GM03348 (cell line): ENCODE measurements at places on chromosomes 7 and 10.
A peak's percentile ranks its signal among the peaks of the same experiment; 100 is the strongest.

GRCh38 chr10:100303724-100304319 is 17.3 kb upstream of the BLOC1S2 start:
- DNase-seq = peak; percentile 69

DNA sequence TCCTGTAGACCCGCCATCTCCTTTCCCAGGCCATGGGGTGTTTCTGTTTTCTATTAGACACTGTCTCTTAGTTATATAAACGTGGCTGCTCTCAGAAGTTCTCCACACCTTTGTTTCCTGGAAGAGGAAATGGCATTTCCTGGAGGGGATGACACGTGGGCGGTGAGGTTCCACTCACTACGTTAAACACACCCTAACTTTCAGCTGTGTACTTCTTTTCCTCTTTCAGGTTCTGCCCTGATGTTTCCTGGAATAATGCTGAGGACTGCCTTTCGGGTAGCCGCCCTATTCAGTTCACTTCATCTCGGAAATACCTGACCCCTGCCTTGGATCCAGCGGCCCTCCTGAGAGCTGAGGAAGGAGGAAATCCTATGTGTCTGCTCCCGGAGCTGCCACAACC is 3.4 kb upstream of the PRKCQ start:
- DNase-seq = no peak

DNA sequence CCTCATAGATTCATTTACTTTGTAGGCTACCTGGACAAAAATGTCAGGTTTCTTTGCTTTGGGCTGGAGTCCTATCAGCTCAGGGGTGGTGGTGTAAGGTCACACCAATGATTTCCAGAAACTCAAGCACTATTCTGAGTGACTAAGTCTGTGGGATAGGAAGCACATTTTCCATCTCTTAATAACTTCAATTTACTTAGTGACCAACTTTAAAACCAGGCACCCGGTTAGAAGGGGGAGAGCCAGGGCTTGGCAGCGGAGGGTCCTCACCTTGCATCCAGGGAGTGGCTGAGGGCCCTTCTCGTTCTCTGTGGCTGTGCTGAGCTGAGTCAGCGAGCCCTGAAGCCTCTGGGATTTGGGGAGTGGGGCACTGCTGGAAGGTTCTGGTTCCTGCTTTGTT is 6.7 kb downstream of the CHST3 start:
- no peak for DNase-seq

DNA sequence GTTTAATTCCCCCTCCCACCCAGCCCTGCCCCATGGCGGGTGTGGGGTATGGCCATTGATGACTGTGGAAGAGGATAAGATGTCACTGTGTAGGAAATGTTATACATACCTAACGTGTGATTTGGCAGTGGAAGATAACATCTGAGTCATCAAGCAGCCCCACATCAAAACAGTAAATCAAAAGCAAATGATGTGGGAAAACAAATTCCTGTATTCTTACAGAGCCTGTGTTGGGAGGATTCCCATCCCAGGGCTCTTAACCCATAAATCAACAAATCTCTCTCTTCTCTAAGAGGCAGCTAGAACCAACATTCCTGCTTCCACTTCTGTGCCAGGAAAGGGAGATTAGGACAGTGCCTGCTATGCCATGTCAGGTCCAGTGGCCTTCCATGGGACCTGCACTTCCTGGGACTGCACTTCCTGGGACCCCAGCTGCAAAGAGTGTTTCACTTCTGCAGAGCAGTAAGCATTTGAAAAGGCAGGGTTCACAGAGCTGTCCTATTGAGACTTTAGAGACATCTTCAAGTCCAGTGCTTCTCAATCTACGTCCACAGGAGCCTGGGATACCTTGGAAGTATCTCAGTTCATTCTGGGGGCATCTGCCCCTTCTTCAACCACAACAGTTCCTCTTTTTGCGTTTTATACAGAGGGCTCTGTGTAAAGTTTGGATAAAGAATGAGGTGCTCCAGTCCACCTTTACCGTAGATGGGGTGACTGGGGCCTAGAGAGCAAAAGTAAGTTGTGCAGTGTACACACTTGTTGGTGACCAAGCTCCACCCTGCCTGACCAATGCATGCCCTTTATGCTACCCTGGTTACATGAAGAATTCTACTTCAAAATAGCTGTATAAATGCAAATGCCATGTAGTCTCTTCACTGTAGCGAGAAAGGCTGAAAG is 45.7 kb downstream of the ATXN7L1 start:
- DNase-seq = peak; percentile 89

DNA sequence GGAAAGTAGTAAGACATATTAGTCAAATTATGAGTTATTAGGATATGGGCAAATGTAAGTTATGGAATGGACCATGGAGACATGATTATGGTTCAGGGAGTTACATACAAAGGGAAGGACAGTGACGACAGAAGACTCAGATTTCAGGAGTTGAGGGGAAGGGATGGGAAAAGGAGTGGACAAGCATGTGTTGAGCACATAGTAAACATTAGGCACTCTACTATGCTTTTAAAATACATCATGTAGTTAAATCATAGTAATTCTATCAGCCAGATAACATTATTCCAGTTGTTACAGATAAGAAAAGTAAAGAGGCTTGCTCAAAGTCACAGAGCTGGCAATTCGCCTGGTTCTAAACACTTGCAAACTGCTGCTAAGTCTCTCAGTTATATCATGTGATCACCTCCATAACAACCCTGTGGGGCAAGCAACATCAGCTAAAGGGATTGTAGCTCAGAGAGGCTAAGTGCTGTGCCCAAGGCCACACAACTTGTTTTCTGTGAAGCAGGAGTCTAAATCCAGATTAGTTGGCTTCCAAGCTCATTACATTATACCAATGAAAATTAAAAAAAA is 115.2 kb upstream of the MDFIC start:
- DNase-seq = no peak

- no peak for DNase-seq
Observed at GRCh38 chr7:116912269-116912909, 40.9 kb upstream of the ST7 start.

- DNase-seq = no peak
Observed at GRCh38 chr7:148545932-148546331, 44.6 kb upstream of the C7orf33 start.

DNA sequence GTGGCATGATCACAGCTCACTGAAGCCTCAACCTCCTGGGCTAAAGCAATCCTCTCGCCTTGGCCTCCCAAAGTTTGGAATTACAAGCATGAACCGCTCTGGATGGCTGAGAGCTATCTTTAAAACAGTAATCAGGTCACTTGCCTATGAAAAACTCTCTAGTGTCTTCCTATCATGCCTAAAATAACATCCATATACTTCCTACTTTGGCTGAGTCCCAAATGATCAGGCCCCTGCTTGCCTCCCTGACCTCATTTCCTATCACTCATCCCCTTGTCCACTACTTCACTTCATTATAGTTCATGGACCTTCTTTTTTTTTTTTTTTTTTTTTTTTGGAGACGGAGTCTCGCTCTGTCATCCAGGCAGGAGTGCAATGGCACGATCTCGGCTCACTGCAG is 28.0 kb downstream of the SEPTIN7 start:
- DNase-seq = no peak

- DNase-seq = peak; percentile 8
Observed at GRCh38 chr7:14576578-14576977, 326.0 kb downstream of the DGKB start.

DNA sequence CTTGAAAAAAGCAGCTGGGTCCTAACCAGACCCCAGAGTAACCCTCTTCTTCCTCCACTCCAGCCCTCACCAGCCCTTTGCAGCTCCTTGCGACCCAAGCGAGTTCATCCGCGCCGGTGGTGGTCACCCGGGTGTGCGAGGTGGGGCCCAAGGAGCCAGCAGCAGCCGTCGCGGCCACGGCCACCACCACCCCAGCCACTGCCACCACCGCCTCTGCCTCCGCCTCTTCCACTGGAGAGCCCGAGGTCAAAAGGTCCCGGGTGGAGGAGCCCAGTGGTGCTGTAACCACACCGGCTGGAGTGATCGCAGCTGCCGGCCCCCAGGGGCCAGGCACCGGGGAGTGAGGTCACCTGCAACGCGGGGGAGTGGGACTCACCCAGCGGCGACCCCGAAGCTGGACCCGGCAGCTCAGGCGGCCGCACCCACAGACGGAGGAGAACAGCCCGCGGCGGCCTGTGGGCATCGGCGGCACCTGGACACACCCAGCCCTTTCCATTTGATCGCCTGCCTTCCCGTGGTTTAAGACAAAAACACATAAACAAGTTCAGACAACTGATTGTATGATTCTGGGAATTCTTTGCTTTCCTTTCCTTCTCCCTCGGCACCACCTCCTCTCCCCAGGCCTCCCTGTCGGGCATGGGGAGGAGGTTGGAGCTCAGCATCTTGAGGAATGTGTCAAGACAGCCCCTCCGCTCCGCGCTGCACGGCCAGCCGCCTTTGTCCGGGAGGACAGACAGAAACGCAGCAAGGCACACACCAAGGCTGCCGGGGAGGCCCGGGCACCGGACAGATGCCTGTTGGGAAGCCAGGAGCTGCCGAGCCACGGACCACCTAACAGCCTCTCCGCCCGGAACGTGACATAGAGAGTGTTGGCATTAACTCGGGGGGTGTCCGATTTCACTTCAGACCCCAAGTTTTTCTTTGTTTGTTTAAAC is 13.0 kb upstream of the AP5Z1 start:
- no peak for DNase-seq

DNA sequence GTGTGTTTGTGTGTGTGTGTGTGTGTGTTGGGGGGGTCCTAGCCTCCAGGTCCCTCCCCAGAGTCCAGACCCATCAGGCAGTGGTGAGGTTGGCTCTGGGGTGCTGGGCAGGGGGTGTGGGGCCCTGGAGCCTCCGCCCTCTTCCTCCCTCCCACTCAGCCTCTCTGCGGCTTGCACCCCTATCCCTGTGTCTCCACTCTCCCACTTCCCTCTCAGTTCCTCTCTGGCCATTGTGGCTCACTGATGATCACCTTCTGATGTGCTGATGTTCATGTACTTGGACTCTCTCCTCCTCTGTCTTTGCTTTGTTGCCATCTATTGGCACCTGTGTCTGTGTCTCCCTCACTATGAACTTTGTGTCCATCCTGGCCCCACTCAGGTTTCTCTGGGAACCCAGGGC is 298.7 kb downstream of the ZEB1 start:
- DNase-seq = no peak

DNA sequence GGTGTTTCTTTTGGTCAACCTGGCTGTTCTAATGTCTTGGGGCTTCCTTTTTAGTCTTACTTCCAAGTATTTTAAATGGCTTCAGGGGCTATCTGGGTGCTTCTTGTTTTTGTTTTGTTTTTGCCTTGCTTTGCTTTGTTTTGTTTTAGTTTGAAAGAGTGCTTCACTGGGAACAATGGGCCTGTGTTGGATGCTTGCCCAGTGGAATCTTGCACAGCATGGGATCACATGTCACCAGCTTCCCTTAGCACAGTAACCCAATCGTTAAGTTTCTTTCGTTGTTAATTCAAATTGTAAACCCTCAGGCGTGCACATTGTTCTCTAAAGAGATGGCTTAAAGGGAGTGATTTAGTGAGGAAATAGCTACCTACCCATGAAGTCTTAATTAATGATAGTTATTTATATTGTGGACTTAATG is 8.9 kb downstream of the COL17A1 start:
- no peak for DNase-seq

GRCh38 chr10:128068398-128069285 is 57.6 kb downstream of the MKI67 start:
- DNase-seq = no peak

DNA sequence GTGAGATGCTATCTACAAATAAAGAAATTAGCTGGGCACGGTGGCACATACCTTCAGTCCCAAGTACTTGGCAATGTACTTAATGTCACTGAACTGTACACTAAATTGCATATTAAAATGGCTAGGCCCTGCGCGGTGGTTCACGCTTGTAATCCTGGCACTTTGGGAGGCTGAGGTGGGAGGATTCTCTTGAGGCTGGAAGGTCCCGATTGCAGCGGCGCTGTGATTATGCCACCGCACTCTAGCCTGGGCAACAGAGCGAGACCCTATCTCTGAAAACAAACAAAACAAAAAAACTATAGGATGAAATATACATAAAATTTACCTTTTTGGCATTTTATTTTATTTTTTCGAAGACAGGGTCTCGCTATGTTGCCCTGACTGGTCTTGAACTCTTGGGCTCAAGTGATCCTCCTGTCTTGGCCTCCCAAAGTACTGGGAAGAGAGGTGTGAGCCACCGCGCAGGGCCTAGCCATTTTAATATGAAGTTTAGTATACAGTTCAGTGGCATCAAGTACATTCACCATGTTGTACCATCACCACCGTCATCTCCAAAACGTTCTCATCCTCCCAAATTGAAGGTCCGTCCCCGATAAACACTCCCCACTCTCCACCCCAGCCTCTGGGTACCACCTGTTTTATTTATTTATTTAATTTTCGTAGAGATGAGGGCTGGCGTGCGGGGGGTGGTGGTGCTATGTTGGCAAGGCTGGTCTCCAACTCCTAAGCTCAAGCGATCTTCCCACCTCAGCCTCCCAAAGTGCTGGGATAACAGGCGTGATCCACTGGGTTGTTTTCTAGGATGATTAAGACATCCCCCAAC is 1.3 kb upstream of the EIF3B start:
- no peak for DNase-seq

DNA sequence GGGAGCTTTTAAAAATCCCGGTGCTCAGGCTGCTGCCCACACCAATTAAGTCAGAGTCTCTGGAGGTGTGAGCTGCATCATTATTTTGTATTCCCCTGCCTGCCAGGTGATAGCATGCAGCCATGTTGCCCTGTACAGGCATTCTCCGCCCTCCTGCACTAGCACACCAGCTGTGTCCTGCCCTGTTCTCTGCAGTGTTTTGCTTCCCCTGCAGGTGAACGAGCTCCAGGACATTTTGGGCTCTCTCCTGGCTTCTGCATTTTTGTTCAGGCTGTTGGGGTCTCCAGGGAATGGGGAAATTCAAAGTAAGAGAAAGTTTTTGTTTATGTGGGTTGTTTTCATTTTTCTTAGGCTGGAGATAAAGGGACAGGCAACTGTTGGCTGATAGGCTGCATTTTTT is 271.0 kb upstream of the COBL start:
- no peak for DNase-seq

DNA sequence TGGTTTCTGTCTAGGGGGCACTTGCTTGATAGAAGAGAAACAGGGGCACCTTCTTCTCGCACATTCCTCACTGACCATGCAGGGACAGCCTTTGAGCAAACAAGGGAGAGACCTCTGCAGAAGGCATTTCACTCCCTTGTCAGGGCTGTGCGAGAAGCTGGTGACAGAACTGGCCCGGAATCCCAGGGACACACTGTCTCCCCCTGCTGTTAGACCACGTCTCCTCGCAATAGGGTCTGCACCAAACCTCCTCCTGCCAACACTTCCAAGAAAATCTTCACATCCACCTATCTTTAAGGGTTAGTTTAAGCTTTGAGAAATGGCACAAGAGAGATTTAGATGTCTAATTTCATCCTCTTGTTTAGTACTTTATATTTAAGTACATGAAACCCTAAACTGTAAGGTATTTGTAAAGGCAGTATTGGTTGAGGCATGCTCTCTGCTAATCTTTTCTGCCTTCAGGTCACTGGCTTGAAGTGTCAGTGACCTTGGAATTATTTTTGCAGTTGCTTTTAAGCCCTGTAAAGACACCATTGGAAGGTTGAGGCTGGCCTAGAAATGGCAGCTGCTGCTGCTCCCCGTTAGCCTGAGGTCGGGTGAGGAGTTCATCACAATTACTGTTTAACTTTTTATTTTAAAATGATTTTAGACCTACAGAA is 37.0 kb downstream of the RBM20 start:
- peak; percentile 43 for DNase-seq
